Fibroblast of the aortic adventitia (primary cell): ENCODE measurements at places on chromosomes 5 and 9.

DNA sequence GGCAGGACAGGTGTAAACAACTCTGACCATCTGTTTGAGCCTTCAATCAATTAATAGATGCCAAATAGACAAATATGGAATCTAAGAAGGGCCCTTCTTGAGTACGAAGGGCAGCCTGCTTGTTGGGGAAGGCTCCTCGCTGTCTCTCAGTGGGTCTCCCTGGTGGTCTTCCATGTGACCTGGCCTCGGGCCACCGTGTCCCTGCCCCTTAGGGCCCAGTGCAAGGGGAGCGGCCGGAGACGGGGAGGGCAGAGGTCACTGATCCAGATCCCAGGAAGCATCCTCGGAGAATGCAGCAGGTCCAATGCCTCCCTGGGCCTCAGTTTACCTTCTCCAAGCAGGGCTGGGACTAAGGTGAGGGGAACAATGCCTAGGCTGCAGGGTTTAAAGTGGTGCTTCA, 2.5 kb downstream of the DBH start:
- DNase-seq = no peak

DNA sequence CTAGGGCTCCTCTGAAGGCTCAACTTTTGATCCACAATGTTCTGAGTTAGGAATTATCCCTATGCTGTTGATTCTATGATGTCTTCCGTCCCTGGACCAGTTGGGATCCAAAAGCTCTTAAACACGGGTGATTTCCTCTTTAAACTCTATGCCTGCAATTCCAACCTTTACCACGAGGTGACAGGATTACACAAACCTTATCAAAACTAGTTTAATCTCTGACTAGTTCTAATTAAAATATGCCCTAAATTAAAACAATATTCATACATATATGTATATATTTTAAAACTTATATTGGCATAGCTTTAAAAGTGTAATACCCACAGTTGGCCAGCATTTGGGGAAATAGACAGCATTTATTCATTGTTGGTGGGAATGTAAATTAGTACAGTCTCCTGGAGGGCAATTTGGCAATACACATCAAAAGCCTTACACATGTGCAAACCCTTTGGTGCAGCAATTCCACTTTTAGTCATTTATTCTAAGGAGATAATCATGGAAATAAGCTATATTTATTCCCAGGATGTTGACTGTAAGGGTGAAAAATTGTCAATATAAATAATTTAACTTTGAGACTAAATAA, 51.6 kb upstream of the PHYKPL start:
- no peak for DNase-seq

GRCh38 chr9:26324786-26325443, 567.7 kb downstream of the CAAP1 start:
- DNase-seq = peak; percentile 39

GRCh38 chr5:94776167-94776566, 157.7 kb downstream of the SLF1 start:
- peak; percentile 21 for DNase-seq

- DNase-seq = no peak
These were observed 37.7 kb downstream of the SAR1B start for GRCh38 chr5:134594797-134595457.

DNA sequence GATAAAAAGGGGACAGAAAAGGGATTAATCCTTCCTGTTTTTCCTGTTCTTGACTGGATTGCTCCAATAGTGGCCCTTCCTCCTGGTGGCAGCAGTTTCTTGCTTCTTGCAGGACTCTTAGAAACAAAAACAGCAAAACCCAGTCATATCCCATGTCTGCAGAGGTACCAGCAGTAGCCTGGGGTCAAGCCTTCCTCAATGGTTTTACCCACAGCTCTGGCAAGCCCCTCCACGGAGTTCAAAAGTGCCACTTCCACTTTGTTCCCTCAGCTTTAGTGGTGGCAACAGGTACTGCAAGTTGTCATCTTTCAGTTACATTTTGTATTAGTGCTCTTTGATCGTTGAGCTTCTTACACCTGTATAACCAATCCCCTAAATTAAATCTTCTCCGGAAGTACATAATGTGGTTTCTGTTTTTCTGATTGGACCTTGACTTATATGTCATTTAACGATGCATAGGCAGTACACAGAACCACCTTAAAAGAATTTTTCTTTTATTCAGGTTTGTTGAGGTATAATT, 8.7 kb upstream of the RANBP6 start:
- DNase-seq = no peak

DNA sequence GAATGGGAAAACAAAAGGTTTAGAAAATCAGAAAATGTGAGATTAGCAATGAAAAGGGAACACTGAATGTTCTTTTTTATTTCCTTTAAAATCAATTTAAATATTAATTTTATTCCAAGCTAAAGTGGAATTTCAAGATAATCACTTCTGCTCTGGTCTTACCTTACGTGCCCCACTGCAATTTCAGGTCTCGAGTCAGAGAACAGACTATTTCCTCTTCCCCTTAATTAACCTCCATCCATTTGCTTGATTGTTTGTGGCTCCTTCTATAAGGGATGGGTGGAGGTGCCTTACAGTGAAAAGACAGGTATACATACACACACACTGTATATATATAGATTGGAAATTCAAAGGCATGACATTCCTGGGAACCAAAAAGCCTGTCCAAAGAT, 137.1 kb downstream of the SUSD1 start:
- no peak for DNase-seq

DNA sequence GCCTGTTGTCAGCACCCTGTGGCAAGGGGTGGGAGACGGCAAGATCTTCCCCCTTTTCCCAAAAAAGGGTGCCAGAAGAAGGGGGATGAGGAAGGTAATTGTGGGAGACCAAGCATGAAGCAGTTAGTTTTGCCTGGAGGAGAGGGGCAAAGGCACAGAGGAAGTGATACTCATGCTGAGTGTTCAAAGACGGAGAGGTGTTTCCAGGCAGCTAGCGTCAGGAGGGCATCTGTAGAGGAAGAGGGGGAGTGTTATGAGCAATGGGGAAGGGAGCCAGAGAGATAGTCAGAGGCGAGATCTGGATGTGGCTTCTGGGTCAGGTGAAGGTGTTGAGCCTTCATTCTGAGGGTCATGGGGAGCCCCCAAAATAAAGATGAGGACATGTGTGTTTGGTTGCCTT, 26.9 kb upstream of the ADAM19 start:
- DNase-seq = peak; percentile 10

GRCh38 chr5:39422728-39423285, 2.0 kb downstream of the DAB2 start:
- DNase-seq = no peak

DNA sequence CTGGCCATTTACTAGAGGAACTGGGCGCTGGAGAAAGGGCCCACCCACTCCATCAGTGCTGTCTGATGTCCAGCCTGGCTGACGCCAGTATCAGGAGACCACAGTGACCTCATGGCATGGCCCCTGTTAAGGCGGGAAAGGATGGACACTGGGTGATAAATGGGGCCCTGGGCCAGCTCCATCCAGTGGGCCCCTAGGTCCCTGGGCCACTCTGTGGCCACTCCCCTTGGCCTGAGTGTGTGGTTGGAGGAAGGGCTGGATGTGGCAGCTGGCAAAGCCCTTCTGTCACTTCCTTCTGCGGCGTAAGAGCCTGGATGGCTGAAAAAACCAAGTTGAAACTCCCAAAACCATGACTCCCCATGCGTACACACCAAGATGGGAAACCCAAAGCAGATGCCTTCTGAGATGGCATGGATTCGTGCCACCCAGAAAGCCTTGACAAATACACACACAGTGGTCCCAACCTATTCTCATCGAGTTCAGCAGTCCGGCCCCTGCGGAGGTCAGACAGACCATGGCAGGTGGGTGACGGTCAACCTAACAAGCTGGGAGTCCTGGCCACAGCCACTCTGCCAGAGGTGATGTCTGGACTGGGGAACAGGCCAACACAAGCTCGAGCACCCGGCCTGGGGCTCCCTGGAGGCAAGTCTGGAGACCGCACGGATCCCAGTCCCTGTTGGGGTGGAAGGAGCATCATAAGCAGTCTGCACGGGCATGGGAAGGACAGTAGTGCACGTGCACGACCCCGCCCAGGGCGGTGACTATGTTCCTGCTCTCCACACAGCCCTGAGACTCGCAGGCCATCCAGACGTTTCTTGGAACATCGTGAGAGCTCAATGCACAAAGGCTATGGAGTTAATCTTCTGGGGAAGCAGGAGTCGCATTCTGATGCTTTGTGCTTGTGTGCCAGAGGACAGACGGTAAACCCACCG, 45.2 kb upstream of the NOTCH1 start:
- no peak for DNase-seq

GRCh38 chr5:156825688-156826087, 24.4 kb upstream of the PPP1R2B start:
- DNase-seq = no peak

- no peak for DNase-seq
These were observed 109.2 kb downstream of the OSTF1 start for GRCh38 chr9:75197561-75197960.

- DNase-seq = no peak
These were observed 544 bp upstream of the ERCC6L2 start for GRCh38 chr9:95874989-95875304.

DNA sequence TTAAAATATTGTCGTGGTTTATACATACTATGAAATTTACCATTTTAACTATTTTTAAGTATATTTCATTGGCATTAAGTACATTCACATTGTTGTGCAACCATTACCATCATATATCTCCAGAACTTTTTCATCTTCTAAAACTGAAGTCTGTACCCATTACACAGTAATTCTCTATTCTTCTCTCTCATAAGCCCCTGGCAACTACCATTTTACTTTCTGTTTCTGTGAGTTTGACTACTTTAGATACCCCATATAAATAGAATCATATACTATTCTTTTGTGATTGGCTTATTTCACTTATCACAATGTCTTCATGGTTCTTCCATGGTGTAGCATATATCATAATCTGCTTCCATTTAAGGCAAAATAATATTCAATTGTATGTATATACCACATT, 30.3 kb downstream of the NDUFS4 start:
- no peak for DNase-seq

GRCh38 chr9:69812068-69813000, 8.3 kb upstream of the CFAP95 start:
- DNase-seq = no peak

GRCh38 chr5:138738399-138738798, 14.8 kb upstream of the CTNNA1 start:
- no peak for DNase-seq
